ENCODE measurements at places on chromosomes 4 and X.

DNA sequence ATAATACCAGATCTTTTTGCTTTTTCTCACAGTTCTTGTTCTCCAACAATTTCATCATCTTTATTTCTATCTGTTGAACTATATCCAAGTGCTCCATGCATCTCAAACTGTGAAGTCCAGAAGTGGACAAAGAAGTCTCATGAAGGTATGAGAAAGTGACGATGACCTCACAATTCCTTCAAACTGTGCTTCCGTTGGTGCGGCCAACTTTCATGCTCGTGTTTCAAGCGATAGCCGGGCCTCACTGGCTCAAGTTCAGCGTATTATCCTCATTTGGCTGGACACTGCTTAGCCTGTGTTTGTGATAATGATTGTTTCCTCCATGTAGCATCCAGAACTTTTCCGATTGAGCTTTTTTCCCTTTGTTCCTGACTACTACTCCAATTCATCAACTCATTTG, 143.1 kb downstream of the PALLD start:
- no peak for DNase-seq

- no peak for DNase-seq
Observed at GRCh38 chrX:50003927-50004326, 81.5 kb downstream of the CLCN5 start.

GRCh38 chr4:93092765-93093164, 735.8 kb upstream of the ATOH1 start:
- DNase-seq = no peak

- no peak for DNase-seq
Observed at GRCh38 chrX:149487292-149487691, 17.8 kb downstream of the IDS start.

GRCh38 chr4:105622269-105622668, 69.8 kb downstream of the ARHGEF38 start:
- DNase-seq = no peak

DNA sequence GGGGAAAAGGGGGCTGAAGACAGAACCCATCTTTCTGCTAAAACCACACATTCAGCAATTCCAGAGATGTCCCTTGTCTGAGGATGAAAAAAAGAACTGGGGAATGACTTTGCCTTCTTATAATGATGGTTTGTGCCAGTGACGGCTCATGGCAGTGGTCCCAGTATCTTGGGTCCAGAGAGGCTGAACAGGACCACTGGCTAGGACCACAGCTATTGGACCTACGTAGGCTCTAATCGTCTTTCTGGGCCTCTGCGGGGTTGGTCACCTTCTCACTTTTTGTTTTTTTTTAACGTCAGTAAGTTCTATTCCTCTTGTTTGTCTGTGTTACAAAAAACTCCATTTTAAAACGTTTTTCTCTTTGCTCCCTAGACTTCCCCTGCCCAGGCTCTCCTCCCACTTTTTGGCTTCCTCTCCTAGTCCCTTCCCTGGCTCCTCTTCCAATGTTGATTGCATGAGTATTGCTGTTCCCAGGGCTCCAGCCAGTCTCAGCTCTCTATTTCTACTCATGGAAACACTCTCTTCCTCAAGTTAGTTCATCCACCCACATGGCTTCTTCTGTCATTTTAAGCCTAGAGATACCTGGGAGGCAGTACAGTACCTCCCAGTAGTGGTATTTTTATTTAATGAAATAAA, 52.6 kb upstream of the STX18 start:
- no peak for DNase-seq

DNA sequence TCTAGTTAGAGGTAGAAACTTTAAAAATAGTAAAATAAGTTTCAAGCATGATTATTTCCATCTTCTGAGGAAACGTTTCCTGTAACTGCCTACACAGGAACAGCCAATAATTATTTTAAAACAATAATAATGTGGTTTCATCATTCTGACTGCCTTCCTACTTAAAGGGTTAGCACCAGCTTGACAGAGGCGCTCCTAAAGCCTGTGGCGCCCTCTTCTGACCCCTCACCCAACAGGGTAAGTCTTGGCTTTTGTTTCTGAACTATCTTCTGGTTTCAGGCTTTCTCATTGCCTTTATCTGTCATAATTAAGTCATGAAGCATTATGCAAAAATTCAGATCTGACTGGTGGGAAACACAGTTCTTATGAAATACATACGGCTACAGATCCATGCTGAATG, 96.7 kb downstream of the ITM2A start:
- DNase-seq = no peak

- DNase-seq = no peak
Observed at GRCh38 chr4:41933997-41934503, 1.2 kb upstream of the TMEM33 start.

DNA sequence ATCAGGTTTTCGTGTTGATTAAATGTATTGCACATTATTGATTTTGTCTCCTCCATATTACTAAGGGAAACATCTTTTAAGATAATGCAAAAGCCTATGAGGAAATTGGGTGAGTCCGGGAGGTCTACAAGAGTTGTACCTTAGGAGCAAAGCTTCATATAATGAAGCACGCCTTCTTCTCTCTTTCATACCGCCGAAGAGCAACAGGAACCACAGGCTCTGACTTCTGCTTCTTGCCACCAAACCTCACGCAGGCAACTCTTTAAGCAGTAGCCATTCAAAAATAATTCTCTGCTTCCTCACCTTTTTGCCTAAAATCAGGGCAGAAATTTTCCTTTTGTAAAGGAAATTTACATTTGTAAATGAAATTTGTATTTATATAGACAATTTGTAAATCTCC, 139.6 kb downstream of the SPRY1 start:
- DNase-seq = no peak

DNA sequence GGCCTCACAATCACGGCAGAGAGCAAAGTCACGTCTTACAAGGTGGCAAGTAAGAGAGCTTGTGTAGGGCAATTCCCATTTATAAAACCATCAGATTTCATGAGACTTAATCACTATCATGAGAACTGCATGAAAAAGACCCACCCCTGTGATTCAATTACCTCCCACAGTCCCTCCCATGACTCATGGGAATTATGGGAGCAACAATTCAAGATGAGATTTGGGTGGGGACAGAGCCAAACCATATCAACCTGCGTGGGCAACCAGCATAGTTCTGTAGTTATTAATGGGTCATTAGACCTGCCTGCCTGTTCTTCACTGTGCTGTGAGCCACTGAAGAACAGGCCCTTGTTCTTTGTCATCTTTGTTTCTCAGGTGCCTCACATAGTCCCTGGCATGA, 593.7 kb upstream of the BOD1L1 start:
- DNase-seq = no peak

- no peak for DNase-seq
Observed at GRCh38 chr4:120096508-120097297, 30.1 kb upstream of the MAD2L1 start.

DNA sequence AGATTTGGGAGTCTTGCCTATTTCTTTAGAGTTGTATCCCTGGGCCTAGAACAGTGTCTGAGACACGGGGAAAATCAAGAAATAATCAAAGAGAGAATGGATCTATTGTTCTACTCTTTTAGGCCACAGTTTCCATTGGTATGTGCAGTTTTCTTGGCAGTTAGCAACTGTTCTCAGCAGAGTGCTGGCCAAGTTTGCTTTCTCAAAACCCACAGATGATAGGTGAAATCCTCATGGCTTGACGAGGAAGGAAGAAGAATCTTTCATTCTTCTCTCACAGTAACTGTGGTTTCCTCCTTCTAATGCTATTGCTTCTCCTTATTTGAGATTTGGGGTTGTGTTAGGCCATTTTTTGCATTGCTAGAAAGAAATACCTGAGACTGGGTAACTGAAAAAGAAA, 42.2 kb downstream of the AGA start:
- no peak for DNase-seq

DNA sequence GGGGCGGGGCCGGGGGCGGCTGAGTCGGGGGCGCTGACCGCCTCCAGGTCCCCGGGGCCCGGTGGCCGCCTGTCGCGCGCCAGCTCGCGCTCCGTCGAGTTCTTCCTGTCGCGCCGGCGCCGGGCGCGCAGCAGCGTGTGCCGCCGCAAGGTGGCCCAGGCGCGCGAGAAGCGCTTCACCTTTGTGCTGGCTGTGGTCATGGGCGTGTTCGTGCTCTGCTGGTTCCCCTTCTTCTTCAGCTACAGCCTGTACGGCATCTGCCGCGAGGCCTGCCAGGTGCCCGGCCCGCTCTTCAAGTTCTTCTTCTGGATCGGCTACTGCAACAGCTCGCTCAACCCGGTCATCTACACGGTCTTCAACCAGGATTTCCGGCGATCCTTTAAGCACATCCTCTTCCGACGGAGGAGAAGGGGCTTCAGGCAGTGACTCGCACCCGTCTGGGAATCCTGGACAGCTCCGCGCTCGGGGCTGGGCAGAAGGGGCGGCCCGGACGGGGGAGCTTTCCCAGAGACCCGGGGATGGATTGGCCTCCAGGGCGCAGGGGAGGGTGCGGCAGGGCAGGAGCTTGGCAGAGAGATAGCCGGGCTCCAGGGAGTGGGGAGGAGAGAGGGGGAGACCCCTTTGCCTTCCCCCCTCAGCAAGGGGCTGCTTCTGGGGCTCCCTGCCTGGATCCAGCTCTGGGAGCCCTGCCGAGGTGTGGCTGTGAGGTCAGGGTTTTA, 1.5 kb downstream of the ADRA2C start:
- DNase-seq = no peak

DNA sequence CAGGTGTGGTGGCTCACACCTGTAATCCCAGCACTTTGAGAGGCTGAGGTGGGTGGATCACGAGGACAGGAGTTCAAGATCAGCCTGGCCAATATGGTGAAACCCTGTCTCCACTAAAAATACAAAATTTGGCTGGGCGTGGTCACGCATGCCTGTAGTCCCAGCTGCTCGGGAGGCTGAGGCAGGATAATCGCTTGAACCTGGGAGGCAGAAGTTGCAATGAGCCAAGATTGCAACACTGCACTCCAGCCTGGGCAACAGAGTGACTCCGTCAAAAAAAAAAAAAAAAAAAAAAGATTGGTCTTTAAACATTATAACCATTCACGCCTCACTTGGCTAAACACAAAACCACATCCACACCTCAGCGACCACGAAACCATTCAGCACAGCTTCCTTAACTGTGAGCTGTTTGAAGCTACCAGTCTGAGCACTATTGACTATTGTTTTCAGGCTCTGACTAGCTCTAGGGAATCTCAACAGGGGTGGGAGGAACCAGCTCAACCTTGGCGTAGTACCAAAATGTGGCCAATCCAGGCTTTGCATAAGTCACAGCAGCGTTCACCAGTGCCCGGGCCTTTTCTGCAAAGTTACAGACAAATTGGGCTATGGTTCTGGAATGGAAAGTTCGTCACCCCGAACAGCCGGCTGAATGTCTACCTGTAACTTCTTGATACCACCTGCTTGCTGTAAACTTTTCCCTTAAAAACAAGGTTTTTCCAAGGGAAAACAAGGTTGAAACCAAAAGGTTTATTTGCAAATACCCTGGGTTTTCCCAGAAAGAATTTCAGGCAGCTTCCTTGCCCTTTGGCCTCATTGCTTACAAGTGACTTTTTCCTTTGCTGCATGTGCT, 73.6 kb upstream of the DHX15 start:
- peak; percentile 50 for DNase-seq

GRCh38 chr4:68396756-68397155, 46.9 kb upstream of the YTHDC1 start:
- DNase-seq = no peak

DNA sequence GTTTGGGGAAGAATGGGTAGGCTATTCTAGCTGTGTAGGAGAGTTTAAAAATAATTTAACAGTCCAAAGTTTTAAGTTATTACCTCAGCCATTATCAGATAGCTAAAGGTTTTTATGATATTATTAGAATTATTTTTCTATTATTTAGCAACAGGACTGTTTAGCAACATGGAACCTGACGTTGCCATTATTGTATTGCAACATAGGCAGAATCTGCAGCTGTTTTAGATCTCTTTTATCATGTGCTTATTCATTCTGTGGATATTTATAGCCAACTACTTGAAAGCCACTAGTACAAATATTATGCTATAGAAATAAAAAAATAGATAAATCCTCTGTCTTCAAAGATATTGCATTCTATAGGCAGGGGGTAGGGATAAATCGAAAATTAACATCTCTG, 382.0 kb upstream of the TRAM1L1 start:
- no peak for DNase-seq

DNA sequence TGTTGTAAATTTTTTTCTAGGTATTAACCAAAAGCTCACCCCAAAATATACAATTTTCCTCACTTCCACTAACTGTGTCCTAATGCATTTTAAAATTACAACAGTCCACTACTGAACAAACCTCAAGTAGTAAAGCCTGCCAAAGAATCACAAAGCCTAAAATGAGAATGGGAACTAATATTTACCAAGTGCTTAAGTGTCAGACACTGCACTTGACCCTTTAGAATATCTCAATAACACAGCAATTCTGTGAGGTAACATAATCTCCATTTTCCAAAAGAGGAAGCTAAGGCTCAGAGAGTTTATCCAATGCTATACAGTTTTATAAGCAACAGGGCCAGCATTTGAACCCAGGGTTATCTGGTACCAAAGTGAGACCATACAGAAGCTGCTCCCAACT, 4.9 kb downstream of the SLC9A7 start:
- no peak for DNase-seq

GRCh38 chr4:145153904-145154298, 26.5 kb downstream of the OTUD4 start:
- DNase-seq = no peak

- no peak for DNase-seq
Observed at GRCh38 chrX:19410259-19410658, 66.5 kb downstream of the PDHA1 start.
